ENCODE measurements at places on chromosomes 7 and 10.

- DNase-seq, result no peak
Observed at GRCh38 chr10:42112331-42113157, 525.8 kb downstream of the ZNF33B start.

DNA sequence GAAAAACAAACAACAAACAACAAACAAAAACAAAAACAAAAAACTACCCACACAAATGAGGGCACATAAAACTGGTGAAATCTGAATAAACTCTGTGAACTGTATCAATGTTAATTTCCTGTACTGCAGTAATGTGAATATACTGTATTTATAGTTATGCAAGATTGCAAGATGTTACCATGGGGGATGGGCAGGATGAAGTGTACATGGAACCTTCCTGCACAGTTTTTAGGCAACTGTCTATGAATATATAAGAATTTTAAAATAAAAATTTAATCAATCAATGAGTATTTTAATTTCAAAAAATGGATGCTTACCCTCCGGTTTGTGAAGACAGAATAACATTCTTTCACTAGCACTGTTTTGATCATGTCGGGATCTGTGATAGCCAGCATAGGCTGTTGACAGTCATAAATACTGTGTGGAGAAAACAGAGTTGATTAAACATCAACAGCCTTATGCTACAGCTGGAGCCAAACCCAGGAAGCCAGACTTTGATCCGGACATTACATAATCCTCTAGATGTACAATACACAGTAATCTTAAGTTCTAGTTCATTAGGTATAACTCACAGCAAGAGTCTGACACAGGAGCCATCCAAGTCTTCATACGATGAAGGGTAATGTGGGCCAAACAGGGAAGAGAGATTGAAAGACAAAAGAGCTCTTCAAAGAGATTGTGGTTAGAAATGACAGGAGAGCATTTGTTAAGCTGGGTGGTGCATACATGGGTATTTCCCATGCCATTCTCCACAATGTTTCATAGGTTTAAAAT lies 14.8 kb downstream of the CYP3A7 start:
- no peak for DNase-seq

DNA sequence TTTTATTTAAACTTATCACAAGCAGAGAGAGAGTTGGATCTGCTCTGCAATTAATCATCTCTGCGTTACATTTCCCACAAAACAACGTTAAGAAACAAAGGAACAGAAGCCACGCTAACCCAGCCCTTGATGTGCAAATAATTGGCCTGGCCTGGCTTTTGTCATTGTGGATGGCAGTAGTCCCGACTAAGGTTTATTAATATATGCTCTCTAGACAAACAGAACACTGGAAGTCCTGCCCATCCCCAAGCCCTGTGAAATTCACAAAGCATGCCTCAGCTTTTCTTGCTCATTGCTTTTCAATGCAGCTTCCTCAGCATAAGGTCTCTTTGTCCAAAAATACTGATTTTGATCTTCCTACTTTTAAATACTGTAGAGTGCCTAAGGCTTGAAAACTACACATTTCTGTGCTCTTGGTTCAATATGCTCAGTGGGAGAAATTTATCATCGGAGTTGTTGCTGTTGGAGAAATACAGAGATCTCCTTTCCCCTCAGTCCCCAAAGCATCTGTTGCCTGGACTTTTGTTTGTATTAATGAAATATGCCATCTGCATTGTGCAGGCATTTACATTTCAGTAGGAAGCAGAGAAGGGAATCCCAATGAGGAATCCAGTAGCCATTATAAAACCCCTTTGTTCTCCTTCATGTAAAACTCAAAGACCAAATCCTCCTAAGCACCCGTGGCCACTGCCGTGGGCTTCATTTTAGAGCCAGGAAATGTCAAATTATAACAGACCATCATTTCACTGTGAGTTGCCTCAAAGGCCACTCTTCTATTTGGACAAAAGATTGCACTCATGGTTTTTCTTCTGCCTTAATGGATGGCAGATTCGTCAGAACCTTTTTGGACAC lies 61.1 kb downstream of the SORCS1 start:
- DNase-seq, result no peak

DNA sequence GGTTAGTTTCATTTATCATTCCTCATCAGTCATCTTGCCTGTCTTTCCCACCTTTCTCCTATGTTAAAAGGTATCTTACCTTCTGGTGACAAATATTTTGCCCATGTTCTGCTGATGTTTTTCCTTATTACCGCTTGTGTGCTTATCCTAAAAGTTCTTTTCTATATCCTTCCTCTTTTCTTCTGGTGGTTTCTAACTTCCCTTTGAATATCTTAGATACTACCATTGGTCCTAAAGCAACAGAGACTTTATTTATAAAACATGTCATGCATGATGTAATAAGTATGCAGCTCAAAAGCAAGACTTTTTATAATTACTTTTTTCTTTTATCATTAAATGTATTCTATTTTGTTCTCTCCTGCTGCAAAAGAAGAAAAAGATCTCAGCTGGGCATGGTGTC lies 24.8 kb downstream of the TBC1D12 start:
- no peak for DNase-seq

- DNase-seq, result no peak
Observed at GRCh38 chr7:112501801-112502503, 21.2 kb downstream of the LSMEM1 start.

- DNase-seq, result no peak
Observed at GRCh38 chr7:151823566-151824372, 53.1 kb downstream of the PRKAG2 start.

GRCh38 chr7:22662036-22662435 lies 65.0 kb upstream of the IL6 start:
- no peak for DNase-seq

DNA sequence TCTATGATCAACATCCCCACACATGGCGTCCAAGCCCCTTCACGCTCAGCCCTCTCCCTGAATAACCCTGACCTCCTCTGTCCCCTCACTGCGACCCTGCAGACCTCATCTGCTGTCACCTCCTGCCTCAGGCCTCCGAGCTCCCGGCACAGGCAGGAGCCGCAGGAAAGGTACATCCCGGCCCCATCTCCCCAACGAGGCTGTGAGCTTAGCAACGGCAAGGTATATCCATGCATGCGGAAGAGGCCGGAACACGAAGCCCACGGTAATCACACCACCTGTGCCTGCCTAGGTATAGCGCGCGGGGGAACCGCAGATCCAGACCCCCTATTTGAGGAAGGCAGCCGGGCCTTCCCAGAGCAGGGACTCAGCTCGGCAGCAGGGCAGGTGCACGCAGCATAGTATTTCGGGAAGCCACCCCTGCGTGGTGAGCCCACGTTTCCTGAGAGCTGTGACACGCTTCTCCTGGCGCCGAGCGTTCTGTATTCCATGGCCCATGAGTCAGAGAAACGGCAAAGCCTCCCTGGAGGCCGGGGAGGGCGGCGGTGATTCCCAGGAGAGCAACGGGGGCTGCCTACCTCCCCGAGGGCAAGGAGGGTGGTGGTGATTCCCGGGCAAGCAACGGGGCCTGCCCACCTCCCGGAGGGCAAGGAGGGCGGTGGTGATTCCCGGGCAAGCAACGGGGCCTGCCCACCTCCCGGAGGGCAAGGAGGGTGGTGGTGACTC lies 50.1 kb upstream of the DNAAF5 start:
- no peak for DNase-seq

Data from esophagus squamous epithelium (tissue), 5 donors.